Fibroblast of pulmonary artery (primary cell): ENCODE measurements at places on chromosomes 6 and 20.

GRCh38 chr20:44166477-44166876 is 20.5 kb downstream of the JPH2 start:
- peak; percentile 69 for DNase-seq

GRCh38 chr6:21604081-21604480 is 10.5 kb downstream of the SOX4 start:
- no peak for DNase-seq

- no peak for DNase-seq
These were observed 20.7 kb upstream of the TOX2 start for GRCh38 chr20:43893930-43894329.

- DNase-seq: no peak
These were observed 368.9 kb downstream of the PKHD1 start for GRCh38 chr6:51718533-51718932.

- DNase-seq: no peak
These were observed 47.1 kb upstream of the TBC1D7 start for GRCh38 chr6:13375360-13375878.

DNA sequence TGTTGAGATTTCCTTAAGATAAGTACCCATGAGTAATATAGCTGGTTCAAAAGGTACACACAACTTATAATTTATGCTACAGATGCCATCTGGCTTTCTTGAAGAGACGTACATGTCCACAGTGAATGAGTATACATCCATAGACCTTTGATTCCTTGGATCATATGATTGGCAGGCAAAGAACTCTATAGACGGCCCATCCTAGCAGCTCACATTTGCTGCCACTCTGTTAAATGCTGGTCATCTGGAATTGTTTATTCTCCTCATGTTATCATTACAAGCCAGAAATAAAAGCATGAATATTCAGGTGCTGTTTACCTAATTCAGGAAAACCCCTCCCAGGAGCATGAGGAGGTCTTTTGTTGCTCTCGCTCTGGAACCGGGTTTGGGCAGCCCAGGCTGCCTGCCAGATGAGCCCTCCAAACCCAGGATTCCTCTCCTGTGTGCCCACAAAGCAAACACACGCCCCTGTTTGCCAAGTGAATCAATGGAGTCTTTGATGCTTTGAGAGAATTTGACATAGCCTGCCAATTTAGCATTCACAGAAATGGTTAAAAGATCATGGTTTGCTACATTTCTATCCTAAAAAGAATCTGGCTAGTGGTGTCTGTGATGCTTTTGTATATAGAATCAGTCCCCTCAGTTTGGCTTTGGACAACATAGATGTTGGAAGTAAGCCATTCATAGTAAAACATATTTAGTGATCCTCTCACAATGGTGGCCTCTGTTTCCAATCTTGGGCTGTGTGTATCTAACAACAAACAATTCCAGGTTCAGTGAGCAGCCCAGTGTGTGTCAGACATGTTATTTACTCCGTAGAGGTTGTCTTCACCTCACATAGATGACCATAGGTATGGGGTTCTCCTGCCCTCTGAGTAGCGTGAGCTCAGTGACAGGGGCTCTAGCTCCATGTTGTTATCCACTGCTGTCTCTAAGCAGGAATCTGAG is 17.5 kb upstream of the PLCG1 start:
- no peak for DNase-seq

DNA sequence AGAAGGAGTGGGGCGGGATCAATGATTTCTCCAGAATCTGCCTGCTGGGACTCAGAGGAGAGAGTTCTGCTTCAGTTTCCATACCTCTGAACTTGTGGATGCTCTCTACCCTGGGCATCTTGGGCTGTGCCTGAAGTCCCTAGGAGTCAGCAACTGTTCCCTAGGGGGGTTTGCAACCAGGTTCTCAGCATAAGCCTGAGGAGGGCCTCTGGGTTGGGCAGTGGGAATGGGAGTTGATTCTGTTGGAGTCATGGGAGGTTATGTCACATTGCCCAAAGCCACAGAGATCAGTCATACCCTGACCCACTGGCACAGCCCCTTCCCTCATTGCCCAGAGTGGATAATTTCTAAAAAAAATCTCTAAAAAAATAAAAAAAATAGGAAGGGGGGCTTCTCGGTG is 47.4 kb downstream of the MOCS1 start:
- DNase-seq: no peak

DNA sequence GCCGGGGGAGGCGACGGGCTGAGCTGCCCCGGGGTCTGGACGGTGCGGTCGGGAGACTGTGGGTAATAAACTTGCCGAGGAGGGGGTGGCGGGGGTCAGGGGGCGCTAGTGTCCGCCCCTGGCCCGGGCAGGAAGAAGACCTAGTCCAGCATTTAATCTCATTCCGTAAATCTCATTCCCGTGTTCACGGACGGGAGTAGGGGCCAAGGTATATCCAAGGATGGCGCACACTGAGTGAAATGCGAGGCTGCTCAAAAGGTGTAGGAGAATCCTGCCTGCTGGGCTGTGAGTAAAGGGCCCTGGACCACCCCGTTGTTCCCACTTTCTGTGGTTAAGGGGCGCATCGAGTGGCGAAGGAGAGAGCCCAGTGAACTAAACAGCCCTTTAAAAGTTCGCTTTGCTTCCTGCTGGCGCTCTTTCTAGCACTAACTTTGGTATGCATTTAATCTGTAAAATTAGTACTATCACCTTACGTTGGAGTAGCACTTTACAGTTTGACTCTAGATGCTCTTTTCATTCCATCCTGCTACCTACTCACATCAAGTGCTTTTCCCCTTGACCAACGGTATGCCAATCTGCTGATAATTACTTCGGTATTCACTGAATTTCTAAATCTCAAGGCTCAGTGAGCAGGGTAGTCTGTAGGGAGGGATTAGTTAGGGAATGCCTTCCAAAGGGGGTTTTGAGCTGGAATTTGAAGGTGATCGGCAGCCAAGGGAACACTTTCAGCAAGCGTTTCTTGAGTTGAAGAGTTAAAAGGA is 730 bp downstream of the PARD6B start:
- no peak for DNase-seq

DNA sequence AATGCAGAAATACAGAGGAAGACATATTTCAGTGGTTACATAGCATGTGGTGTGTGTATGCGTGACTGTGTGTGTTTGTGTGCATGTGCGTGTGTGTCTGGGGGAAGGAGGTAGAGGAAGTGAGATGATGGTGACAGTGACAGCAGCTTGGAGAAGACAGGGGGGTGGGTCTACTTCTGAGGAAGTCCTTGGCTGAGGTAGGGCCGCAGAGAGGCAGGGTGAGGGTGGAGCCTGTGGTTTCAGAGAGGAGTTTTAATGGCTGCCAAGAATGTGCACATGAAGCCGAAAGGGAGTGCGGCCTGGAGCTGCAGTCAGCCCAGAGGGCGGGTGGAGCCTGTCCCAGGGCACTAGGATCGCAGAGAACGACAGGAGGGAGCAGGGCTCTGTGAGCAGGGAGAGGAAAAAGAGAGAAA is 22.7 kb upstream of the RNF24 start:
- DNase-seq: peak; percentile 74

GRCh38 chr6:27096834-27097511 is 150.5 kb upstream of the PRSS16 start:
- peak; percentile 56 for DNase-seq

DNA sequence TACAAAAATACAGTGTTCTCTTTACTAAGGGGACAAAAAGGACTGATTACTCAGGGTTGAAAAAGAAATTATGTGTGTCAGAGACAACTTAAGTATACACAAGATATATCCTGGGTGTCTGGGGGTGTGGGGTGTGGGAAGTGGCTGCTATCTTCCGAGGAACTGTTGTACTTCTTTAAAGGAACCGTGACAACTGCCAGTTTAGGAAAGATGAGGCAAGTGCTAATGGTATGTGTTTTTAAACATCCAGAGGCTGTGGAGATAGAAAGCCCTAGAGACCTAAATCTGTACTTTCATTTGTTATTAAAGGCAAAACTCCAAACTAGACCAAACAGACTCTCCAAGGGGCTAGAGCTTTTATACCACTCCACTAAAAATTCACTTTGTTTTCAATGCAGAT is 95.6 kb downstream of the SNAP25 start:
- DNase-seq: peak; percentile 63

DNA sequence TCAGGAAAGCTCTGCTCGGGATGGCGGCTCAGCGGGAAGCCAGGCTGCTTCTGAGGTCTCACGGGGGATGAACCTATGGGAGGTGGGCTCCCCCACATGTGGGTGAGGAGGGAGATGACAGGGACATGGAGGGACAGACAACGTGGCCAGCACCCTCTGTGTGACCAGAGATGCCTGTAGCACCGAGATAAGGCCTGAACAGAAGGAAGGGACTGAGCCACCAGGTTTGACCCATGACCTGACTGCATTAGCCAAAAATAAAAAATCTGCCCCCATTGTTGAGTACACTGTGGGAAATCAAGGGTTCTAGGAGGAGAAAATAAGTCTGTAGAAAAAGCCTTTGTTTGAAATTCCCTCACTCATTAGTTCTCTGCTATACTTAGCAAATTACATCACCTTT is 105.7 kb downstream of the RNASET2 start:
- DNase-seq: no peak

DNA sequence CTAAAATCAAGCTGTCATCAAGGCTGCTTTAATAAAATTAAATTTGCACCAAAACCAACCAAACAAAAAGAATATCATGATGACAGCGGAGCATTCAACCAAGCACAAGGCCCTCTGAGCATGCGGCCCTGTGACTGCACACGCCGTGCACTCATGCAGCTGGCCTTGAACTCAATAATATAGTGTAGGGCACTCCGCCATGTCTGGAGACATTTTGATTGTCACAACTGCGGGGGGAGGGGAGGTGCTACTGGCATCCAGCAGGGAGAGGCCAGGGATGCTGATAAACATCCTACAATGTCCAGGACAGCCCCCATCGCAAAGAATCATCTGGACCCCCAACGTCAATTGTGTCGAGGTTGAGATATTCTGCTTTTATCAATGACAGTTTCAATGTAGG is 9.7 kb downstream of the MOCS3 start:
- DNase-seq: no peak

GRCh38 chr6:3748208-3749066 is 3.1 kb downstream of the PXDC1 start:
- peak; percentile 78 for DNase-seq

- no peak for DNase-seq
These were observed 247.3 kb upstream of the PDE10A start for GRCh38 chr6:165910184-165910966.

- no peak for DNase-seq
These were observed 68.6 kb upstream of the PRSS16 start for GRCh38 chr6:27178860-27179259.
